Eye (tissue), 1 donor: ENCODE measurements at places on chromosomes 5 and 9.

- DNase-seq, result no peak
Measured at GRCh38 chr9:130981002-130981755, 27.8 kb upstream of the LAMC3 start.

GRCh38 chr5:156393980-156394379 is 67.0 kb downstream of the SGCD start:
- no peak for DNase-seq

GRCh38 chr9:37212435-37212834 is 92.1 kb downstream of the ZCCHC7 start:
- DNase-seq, result no peak

DNA sequence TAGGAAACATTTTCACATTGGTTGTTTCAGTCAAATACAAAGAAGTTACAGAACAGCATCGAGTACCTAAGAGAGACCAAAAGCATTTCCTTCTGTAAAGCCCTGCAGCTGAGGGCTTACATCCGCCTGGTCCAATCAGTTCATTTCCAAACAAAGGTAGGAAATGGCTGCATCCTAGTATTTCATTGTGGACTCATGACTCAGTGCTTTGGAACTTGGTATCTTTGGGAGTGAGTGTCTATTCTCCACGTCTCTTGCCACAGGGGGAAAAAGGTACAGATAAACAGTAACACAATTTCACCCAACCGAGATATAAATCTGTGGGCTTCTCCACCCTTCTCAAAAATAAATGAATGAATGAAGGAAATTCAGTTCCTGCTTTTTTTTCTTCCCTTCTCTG is 75.4 kb downstream of the NFIB start:
- no peak for DNase-seq

- peak; percentile 63 for DNase-seq
Measured at GRCh38 chr9:130936285-130937117, 2.5 kb downstream of the FIBCD1 start.

DNA sequence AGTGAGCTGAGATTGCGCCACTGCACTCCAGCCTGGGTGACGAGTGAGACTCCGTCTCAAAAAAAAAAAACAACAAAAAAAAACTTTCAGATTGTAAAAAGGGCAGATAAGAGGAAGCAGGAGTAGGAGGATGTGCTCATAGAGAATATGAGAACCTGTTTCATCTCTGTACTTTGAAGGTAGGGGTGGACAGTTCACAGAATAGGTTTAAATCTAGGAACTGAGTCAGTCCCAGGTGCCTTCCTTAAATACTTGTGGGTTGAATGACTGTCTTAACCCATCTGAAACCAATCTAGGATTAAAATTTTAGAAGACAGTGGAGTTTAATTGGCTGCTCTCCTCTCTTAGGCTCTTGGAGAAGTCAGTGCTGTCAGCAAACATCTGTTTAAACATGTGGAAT is 12.4 kb downstream of the POLK start:
- no peak for DNase-seq

GRCh38 chr5:173242675-173243121 is 7.7 kb upstream of the NKX2-5 start:
- DNase-seq, result peak; percentile 67

DNA sequence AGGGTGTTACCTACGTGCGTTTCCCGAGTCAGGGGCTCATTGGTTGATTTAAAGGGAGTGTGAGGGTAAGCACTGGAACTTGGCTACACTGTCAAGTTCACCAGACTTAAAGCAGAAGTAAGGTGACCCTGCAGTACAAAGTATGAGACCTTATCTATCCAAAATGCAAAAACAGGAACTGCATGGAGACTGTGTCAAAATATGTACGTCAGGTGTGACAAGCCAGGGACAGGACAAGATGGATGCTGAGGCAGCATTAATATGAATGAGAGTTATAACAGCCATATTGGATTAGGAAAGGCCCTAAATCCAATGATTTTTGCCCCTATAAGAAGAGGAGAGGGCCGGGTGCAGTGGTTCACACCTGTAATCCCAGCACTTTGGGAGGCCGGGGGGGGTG is 15.4 kb upstream of the SUSD3 start:
- no peak for DNase-seq

DNA sequence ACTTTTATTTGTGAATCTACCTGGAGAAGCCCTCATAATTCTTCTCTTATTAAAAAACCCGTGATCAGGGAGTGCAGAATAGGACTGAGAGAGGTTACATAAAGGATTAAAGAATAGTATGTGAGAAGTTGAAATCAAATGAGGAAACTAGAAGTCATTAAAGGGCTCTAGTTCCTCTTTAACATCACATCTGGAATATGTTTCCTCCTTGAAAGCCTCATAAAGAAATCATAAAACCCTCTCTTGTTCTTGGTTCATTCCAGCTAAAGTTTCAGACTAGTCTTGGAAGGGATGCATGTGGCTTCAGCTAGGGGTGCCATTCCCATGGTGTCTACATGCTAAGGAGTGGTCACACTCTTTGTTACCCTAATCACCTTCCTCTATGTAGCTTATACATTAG is 5.7 kb upstream of the C5orf46 start:
- no peak for DNase-seq

GRCh38 chr9:18756712-18757125 is 276.3 kb downstream of the SAXO1 start:
- DNase-seq, result no peak

DNA sequence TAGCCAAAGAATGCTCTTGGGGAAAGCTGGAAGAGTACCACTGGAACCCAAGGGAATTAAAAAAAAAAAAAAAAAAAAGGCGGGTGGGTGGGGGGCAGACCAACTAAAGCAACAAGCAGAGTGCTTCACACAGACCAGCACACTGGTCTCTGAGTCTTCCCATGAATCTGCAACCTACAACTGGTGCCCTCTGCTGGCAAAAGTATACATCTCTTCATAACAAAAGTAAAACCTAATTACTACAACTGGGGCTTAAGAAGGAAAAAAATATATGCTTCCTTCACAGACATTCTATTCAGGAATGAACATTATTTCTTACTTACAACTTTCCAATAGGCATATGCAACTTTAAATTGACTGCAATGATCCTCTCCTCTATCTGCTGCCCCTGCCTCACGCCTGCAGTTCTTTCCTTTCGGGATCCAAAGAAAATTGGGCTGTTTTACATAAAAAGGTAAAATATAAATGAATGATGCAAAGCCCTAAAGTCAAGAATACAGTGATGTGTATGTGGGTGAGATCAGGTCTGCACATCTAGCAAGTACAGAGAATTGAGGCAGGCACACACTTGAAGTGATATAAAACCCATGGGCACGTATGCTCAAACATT is 7.2 kb upstream of the KLHL3 start:
- DNase-seq, result peak; percentile 85

GRCh38 chr5:67495072-67495471 is 298.5 kb upstream of the CD180 start:
- DNase-seq, result no peak

GRCh38 chr9:138025417-138025816 is 147.8 kb downstream of the CACNA1B start:
- no peak for DNase-seq

- DNase-seq, result peak; percentile 80
Measured at GRCh38 chr9:110101531-110102161, 106.3 kb downstream of the C9orf152 start.

- DNase-seq, result peak; percentile 69
Measured at GRCh38 chr5:57825031-57825686, 342.5 kb upstream of the ACTBL2 start.

GRCh38 chr5:53681079-53681478 is 120.6 kb downstream of the NDUFS4 start:
- no peak for DNase-seq

DNA sequence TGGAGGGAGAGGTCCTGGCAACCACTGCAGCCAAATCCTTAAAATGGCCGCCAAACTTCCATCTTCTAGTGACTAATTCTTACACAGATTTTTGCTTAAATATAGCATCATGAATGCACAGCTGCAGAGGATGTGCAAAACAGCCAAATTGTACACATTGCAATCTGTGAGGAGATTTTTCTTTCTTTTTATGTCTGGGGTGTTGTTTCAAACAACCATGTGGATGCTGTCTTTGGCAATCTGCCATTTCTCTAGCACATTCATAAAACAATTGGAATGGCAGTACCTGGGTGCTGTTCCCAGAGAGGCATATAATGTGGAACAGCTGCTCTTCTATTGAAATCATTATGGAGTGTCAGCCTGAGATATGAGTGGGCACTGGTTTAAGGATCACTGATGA is 1082.9 kb upstream of the SEMA6A start:
- peak; percentile 11 for DNase-seq

DNA sequence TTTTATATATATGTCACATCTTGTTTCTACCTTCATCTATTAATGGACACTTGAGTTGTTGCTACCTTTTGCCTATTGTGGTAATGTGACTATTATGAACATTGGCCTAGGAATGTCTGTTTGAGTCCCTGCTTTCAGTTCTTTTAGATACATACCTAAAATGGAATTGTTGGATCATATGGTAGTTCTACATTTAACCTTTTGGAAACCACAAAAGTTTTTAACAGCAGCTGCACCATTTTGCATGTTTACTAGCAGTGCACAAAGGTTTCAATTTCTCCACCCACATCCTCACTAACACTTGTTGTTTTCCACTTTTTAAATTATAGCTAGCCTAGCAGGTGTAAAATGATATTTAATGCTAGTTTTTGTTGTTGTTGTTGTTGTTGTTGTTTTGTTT is 88.4 kb downstream of the GALNT10 start:
- DNase-seq, result no peak

DNA sequence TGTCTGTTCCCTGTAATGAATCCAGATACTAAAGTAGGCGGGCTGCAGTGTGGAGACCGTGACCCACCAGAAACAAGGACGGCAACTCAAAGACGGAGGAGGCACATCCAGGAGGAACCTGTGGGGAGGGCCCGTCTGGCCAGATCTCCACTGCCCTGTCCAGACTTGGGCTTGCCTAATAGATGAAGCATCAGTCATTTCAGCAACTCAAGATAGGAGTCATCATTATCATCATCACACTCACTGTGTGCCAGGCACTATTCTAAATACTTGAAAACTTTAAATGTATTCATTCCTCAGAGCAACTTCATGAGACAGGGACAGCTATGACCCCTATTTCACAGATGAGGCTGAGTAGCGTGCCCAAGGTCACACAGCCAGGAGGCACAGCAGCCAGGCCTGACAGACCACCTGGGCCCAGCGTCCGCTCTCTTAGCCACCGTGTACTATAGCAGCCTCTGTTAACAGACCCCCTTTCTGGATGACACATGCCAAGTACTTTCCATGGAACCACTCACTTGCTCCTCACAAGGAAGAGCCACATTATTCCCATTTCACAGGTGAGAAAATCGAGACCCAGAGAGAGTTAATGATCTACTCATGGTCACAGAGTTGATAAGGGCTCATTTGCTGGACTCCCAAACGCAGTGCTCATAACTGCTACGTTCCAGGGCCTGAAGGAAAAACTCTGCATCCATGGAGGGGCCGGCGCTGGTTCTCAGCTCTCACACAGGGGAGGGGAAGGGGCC is 4.9 kb upstream of the IL4 start:
- no peak for DNase-seq

GRCh38 chr5:131423056-131423455 is 159.2 kb downstream of the CDC42SE2 start:
- DNase-seq, result no peak

DNA sequence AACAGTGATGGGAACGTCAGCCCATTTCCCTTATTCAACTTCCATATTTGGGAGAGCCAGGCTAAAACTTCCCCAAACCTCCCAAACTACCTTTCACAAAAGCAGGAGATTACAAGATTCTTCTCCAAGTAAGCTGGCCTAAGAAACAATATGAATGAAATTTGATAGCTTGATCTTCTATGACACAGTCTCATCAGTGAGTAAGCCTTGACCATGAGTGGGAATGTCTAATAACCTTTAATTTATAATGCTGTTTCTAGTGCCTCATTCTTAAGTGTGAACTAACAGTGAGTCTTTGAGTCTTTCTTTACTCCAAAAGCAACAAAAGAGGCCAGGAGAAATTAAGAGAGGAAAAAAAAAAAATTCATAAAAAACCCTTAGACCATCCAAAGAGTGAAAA is 1379.9 kb downstream of the EFNA5 start:
- DNase-seq, result no peak

- DNase-seq, result no peak
Measured at GRCh38 chr5:131986161-131986912, 25.1 kb downstream of the ACSL6 start.

GRCh38 chr5:53464722-53465121 is 15.7 kb upstream of the FST start:
- no peak for DNase-seq
